ENCODE measurements at places on chromosomes 6 and 20.

- DNase-seq, result no peak
Measured at GRCh38 chr6:132135409-132135808, 184.2 kb upstream of the CCN2 start.

GRCh38 chr6:132813173-132813856, 1.1 kb upstream of the RPS12 start:
- DNase-seq, result no peak

- DNase-seq, result no peak
Measured at GRCh38 chr6:47426524-47427302, 50.9 kb upstream of the CD2AP start.

DNA sequence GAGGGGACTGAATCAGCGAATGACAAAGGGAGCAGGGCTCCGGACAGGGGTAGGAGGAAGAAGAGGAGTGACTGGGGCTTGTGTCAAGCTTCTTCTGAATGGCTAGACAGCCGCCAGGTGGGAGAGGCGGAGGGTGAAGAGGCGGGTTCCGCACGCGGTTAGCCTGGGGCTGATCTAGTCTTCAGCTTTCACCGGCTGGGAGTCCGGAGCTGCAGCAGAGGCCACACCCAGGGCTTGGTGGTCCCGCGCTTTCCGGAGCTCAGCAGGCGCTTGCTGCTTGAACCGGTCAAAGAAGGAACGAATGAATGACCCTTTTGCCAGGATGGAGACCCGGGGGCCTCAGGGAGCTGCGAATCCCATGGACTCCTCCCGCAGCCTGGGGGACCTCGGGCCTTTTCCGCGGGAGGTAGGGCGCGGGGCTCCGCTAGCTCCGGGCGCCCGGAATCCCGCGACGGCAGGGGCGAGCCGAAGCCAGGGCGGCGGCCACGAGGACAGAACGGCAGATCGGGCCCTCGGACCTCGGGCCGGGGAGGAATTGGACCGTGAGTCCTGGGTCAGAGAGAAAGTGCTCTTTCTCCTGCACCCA, at the start of gene C6orf141:
Gene C6orf141 (plus strand): TSS at position 177 of the 586 bp plus-strand sequence. CDS start 125 bp downstream, at position 302.
- no peak for DNase-seq

DNA sequence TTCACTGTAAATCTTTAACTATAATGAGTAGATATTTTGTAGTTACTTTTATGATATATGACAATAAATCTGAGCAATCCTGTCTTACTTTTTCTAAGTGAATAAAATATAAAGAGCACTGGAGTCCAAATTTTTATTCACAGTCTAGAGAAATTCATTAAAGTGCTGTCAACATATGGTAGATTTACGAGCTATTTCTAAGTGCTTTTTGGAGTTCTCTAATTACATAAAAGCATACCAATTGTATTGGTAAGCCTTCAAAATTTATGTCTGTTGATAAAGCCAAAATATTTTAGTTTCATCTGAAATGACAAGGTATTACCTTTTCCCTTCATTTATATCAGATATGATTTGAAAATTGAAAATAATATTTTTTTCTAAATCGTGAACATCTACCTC, 75.4 kb downstream of the MAN1A1 start:
- DNase-seq, result no peak

Data from stimulated activated CD8-positive, alpha-beta memory T cell treated with anti-CD3 and anti-CD28 coated beads, Interleukin-4, amount 100 ng/mL, for 24 hours (primary cell).